H54 (cell line): ENCODE measurements at places on chromosomes 13 and 19.

GRCh38 chr19:49583239-49583638 lies 2.1 kb downstream of the PRRG2 start:
- DNase-seq = no peak

DNA sequence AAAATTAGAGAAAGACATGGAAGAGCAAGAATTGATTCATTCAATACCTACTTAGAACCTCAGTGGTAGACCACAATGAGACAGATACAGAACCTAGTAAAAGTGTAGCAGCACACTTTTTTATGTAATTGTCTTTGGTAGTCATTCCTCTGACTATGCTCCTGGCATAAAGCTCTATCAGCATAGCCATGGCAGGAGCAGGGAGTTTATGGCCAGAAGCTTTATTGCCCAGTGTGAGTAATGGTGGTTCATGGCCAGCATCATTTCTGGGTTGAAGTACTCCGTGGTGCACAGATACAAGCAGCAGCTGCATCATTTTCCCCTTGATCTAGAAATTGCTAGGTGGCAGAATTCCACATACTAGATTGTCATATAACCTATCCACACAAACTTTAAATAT lies 352.6 kb downstream of the TBC1D4 start:
- DNase-seq = no peak

GRCh38 chr13:81319351-81319750 lies 978.4 kb upstream of the SPRY2 start:
- DNase-seq = no peak

GRCh38 chr19:41356984-41357739 lies 3.4 kb upstream of the TGFB1 start:
- no peak for DNase-seq

- no peak for DNase-seq
These were observed 184.9 kb downstream of the PTPRS start for GRCh38 chr19:5155586-5156210.

GRCh38 chr13:66578305-66578704 lies 651.8 kb downstream of the PCDH9 start:
- DNase-seq = no peak

DNA sequence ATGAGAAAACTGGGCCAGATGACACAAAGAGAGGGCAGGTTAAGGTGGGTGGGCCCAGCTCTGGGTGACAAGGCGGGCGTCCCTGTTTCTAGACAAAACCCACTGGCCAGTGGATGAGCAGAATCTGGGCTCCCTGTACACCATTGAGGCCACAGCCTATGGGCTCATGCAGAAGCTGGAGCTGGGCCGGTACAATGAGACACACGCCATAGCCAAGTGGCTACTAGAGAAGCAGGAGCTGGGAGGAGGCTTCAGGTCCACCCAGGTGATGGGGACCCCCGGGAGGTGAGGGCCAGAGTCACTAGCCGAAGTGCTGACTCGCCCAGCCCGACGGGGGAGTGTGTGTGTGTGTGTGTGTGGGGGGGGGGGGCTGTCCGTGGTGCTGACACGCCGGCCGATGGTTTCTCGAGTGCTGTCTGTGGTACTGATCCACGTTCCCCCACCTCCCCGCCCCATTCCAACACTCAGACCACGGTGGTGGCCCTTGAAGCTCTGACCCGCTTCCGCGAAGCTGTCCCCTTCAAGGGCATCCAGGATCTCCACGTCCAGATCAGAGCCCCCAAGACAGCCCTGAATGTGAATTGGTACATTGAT lies 24.3 kb upstream of the SHFL start:
- DNase-seq = no peak

GRCh38 chr19:50159078-50159477 lies 4.0 kb downstream of the IZUMO2 start:
- no peak for DNase-seq

GRCh38 chr13:108095036-108095435 lies 120.3 kb downstream of the LIG4 start:
- no peak for DNase-seq

GRCh38 chr19:32453736-32454135 lies 48.2 kb downstream of the DPY19L3 start:
- no peak for DNase-seq

DNA sequence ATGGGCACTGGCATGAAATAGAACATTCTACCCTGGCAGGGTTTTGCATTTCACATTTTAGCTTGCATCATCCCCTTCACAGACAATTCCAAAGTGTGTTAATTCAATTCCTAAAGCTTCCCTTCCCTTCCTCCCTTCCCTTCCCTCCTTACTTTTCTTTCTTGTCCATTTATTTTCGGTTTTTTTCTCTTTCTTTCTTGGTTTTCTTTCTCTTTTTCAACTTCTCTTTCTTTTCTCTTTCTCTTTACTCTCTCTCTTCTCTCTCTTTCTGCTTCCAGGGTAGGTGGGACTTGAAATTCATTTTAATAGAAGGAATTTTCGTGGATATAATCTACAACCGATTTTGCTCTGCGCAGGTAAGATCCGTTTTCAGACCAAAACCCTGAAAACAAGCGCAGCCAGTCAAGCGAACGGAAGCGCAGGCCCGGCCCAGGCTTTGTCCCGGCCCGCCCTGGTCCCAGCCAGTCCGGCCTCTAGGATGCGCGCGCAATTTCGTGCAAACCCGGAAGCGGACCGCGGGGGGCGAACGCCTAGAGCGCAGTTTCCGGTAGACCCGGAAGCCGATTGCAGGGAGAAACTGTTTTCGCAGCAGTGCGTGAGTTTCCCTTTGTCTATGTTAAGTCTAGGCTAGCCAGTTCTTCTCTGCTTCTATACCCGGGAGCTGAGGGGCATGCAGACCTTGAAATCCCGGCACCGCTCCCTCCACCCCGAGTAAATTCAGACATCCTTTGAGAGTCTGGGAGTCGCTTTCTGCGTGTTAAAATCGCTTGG lies at the start of gene ZNF528:
Gene ZNF528 (plus strand): TSS at position 540 of the 771 bp plus-strand sequence. CDS start 4,165 bp downstream, outside the sequence.
- DNase-seq = peak; percentile 95

- peak; percentile 6 for DNase-seq
These were observed 65.8 kb upstream of the MED4 start for GRCh38 chr13:48160606-48161278.

DNA sequence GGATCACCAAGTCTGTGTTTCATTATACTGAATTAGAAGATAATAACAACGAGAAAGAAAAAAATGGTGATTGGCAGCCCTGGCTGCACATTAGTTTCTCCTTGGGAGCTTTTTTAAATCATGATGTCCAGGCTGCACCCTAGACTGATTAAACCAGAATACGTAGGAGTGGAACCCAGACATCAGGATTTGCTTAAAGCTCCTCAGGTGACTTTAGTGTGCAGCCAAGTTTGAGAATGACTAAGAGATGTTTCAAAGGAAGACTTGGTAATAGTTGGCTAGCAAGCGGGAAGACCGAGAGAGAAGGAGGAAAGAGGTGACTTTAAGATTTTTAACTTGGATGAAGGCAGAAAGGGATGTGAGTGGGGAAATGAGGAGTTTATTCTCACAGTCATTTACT lies 71.4 kb upstream of the SERP2 start:
- DNase-seq = no peak

- no peak for DNase-seq
These were observed 108.2 kb downstream of the EDNRB start for GRCh38 chr13:77810430-77810829.

DNA sequence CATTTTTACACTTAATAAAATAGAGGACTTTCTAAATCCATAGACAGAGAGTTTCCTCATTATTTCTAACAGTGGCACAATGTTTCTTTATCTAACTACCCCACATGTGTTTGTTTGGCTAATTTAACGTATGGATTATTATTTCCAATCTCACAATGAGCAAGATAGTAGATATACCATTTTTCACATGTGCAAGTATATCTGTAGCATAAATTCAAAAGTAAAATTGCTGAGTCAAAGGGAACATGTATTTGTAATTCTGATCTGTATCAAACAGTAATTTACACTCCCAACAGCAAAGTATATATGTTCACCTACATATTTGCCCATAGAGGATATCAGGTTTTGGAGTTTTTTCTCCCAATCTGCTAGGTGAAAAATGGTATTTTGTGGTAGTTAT lies 18.3 kb downstream of the MAST1 start:
- no peak for DNase-seq

DNA sequence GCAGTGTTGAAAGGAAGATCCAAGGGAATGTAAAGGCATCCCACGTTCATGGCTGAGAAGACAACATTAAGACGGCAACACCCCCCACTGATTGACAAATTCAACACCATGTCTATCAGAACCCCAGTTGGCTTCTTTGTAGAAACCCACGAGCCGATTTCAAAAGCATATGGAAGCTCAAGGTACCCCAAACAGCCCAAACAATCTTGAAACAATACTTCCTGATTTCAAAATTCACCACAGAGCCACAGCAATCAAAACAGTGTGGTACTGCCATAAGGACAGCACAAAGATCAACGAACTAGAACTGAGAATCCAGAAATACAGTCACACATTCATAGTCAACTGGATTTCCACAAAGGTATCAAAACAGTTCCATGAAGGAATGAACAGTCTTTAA lies 6.2 kb downstream of the MIER2 start:
- no peak for DNase-seq

- no peak for DNase-seq
These were observed 510.5 kb downstream of the SLITRK6 start for GRCh38 chr13:85288698-85289097.

DNA sequence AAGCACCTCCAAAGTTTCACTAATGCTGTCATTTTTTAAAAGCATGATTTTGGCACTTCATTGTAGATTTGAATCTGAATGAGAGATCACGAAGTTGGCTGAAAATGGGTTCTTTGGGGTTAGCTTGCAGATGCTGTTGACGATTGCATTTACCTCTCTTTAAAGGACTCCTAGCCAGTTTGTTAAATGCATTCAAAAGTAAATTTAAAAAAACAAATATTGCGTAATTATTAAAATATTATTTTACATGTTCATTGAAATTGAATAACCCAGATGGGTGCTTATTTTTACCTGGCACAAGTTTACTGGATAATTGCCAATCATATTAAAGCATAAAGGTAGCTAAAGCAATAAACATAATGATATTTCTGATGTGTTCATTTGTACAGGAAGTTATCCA lies 172.2 kb downstream of the ABCC4 start:
- DNase-seq = no peak

GRCh38 chr13:24223341-24224231 lies 63.1 kb downstream of the SPATA13 start:
- DNase-seq = no peak

- no peak for DNase-seq
These were observed 120.2 kb downstream of the RXFP2 start for GRCh38 chr13:31859571-31859970.

DNA sequence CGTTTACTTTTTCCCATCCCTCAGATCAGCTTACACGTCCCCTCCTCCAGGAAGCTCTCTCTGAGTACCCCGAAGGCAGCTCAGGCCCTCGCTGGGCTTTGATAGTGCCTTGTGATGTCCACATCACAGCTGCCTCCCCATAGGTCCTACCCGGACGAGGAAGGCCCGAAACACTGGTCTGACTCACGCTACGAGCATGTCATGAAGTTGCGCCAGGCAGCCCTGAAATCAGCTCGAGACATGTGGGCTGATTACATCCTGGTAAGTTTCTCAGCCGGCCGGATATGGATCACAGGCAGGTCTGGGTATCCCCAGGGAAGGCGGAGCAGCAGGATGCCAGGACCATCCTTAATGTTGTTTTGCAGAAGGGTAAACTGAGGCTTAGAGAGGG lies 4.8 kb downstream of the COLGALT1 start:
- no peak for DNase-seq

DNA sequence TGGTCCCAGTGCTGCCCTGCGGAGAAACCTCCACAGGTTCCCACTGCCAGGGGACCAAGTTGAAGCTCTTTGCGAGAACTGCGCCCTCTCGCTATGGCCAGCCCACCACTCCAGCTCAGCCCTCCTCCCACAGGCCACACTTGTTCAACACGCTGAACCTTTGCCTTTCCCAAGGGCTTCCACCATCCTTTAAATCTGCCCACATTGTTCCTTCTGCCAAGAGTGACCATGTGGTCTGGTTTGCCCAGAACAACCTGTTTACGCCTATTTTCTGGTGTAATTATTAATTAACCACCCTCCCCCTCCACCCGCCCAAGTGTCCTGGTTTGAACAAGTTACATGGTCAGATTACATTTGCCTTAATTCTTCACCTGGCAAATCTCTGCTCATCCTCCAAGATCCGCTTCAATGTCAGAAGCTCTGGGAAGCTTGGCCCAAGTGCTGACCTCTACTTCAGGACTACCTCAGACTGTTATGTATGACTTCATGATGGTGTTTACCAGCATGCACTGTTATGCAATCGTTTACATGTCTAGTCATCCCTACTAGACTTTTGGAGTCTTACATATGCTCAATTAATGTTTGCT lies 12.0 kb upstream of the USP12 start:
- no peak for DNase-seq

DNA sequence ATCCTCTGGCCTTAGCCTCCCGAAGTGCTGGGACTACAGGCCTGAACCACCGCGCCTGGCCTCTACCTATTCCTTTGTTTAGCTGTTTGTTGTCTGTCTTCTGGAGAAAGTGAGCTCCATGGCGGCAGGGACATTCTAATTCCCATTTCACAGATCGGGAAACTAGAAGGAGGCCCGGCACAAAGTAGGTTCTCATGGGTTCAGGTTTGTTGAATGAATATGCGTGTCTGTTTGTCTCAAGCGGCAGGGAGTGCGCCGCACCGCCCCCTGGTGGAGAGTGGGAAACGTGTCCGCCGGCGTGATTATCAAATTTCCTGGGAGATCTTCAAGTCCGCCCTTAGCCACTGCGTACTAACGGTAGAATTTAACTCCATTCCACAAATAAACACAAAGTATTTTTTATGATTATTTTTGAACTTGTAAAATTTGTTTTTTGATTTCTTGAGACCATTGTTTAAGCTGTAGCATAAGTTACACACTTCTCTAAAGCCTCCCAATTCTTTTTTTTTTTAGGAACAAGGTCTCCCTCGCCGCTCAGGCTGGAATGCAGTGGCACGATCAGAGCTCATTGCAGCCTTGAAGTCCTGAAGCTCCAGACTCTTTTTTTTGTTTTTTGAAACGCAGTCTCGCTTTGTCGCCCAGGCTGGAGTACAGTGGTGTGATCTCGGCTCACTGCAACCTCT lies 8.9 kb upstream of the CCDC9 start:
- no peak for DNase-seq

DNA sequence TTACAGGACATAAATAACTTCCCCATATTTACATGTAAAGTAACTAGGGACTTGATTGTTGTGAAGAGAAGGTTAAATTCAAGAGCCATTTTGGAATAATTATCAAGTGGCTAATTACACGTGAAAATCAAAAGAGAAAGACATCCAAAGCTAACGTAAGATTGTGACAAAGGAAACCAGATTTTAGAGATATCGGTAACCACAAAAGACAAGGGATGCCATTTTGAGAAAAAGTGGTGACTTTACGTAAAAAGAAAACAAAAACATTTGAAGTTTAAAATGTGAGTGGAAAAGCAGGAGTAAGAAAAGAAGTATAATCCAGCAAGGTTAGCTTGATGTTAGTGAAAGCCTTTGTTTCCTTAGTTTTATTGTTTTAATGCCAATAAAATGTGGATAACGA lies 10.9 kb upstream of the VWA8 start:
- no peak for DNase-seq

GRCh38 chr13:89372193-89372592 lies 1701.0 kb downstream of the SLITRK5 start:
- DNase-seq = no peak

- DNase-seq = no peak
These were observed 14.9 kb upstream of the KIR3DL3 start for GRCh38 chr19:54709212-54709948.

GRCh38 chr19:51794885-51795490 lies at the start of gene FPR3:
TSS of gene FPR3 (plus strand) at chr19:51795157. CDS start at chr19:51823749, 28,592 bp downstream.
- DNase-seq = no peak

GRCh38 chr19:55083004-55083850 lies 7.6 kb downstream of the EPS8L1 start:
- no peak for DNase-seq
